ENCODE measurements at places on chromosomes 2 and 18.
A peak's percentile ranks its signal among the peaks of the same experiment; 100 is the strongest.

DNA sequence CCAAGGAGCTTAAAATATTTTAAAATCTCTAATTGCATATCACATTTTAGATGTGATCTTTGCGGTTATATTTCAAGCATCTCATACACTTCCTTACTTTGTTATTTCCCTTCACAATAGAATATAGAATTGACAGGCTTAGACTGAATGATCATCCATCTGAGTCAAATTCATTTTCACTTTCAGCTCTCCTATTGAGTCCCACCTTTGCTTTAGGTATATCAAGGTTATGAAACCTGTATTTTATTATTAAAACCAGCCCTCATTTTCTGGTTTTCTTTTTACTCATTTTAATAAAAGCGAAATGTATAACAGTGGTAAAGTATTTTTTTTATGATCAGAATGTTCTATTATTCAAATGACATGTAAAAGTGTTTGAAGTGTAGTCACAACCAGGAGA is 162.9 kb upstream of the KYNU start:
- no peak for DNase-seq

DNA sequence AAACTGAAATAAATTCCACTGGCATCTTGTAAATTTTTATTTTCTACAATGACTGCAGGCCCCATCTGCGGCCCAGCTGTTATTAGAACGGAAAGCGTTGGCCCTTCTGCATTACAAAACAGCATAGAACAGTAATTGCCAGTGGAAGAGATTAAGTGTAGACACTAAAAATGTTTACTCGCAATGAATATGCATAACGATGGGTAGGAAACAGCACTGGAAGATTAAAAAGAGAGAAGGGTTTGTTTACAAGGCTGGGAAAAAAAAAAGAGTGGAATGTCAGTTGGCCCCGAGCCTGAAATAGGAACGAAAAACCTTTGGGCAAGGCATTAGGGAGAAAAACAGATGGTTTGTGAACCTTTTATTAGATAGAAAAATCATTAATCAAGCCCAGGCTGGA is 275.9 kb upstream of the TCF4 start:
- no peak for DNase-seq

- no peak for DNase-seq
Observed at GRCh38 chr2:12404497-12404896, 312.2 kb upstream of the TRIB2 start.

GRCh38 chr2:215476424-215476823 is 40.6 kb upstream of the FN1 start:
- no peak for DNase-seq

DNA sequence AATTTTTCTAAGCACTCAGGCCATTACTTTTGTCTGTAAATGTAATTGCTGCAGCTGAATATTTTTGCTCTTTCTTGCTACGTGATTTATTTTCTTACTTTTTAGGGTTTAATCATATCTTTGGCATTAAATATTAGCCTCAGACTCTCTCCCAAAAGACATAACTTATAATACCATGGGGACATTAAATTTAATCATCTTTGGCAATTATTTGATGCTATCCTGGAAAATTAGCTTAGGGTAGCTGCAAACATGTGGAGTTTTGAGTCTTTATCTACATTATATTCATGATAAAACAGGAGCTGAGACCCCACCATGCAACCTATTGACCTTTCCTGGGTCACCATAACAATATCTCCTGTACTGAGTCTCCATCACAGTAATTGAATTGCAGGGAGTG is 59.1 kb upstream of the EDAR start:
- no peak for DNase-seq

- DNase-seq: no peak
Observed at GRCh38 chr2:139353874-139354273, 573.7 kb upstream of the NXPH2 start.

DNA sequence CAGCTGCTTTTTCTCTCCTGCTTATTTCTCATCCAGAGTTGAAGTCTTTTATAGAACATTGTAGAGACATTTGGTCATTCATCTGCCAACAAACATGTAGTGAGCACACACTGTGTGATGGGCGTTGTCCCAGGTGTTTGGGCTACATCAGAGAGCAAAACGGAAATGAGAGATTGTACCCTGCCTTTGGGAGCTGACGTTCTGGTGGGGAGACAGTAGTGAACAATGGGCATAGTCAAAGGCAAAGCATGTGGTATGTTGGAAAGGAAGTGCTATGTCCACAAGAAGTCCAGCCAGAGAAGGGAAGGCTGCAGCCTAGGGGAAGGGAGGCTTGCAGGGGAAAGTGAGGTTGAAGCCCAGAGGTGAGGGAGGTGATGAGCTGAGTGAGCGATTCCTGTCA is 78.1 kb downstream of the PIEZO2 start:
- no peak for DNase-seq

DNA sequence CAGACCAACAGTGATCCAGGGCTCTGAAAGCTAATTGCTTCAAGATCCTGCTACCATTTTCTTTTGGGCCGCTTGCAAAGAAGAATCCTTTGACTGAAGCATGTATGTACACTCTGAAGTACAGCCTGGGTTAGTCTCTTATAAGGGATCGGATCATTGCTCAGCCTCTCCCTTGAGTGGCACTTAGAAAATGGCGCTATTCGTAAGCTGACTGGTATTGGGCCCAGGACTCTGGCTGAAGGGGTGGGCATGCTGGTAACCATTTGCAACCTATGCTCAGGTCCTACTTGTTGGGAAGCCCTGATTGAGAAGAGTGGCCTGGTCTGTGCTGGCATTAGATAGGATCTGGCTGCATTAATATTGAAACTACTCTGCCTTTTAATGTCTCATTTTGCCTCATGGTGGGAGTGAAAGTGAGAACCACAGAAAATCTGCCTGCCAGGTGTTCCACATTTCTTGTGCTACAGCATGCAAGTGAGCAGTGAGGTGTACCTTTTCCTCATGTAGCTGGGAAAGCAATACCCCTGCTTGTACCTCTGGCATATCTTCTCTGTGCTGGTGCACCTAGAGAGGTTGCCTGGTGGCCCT is 661 bp upstream of the MGAT5 start:
- no peak for DNase-seq

- no peak for DNase-seq
Observed at GRCh38 chr2:62305421-62306176, 109.7 kb downstream of the B3GNT2 start.

DNA sequence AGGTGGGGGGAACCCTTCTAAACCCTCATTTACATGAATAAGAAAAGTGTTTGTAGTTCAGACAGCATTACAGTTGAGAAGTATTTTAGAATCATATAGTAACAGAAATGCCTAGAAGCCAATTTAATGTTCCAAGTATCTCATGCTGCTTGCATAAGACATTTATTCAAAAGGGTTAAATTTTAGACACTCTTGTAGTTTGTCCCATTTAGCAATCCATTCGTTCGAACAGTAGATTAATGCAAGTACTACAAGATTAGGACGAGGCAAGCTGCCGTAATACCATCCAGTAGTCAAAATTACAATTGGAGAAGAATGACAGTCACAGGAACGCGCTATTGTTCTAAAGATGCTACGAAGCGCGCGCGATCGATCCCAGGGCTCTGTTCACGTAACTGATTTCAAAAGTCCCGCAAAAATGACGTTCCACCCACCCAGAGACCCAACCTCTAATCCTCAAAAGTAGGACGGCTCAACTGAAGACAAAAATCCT is 1.2 kb downstream of the TMEM237 start:
- DNase-seq: no peak

GRCh38 chr2:226142463-226142862 is 657.2 kb downstream of the IRS1 start:
- DNase-seq: no peak

- no peak for DNase-seq
Observed at GRCh38 chr2:65231892-65232477, 4.4 kb downstream of the ACTR2 start.

- DNase-seq: no peak
Observed at GRCh38 chr18:9907867-9908266, 5.9 kb upstream of the VAPA start.

DNA sequence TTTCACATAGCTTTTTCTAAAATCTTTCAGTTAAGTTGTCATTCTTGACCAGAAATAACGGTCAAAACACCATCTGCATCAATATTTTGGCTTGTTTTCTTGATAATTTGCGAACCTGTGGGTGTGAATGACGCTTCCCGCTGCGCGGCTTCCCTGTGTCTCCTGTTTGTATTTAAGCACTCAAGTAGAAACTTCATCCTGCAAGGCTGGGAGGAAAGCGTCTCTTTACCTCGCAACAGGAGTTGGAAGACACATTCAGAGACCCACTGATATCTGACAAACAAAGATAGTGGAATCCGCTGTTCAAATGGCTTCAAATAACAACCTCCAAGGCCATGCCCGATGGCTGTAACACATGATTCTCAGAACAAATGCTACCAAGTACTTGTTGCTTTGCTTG is 704.9 kb downstream of the DCDC2C start:
- DNase-seq: no peak

DNA sequence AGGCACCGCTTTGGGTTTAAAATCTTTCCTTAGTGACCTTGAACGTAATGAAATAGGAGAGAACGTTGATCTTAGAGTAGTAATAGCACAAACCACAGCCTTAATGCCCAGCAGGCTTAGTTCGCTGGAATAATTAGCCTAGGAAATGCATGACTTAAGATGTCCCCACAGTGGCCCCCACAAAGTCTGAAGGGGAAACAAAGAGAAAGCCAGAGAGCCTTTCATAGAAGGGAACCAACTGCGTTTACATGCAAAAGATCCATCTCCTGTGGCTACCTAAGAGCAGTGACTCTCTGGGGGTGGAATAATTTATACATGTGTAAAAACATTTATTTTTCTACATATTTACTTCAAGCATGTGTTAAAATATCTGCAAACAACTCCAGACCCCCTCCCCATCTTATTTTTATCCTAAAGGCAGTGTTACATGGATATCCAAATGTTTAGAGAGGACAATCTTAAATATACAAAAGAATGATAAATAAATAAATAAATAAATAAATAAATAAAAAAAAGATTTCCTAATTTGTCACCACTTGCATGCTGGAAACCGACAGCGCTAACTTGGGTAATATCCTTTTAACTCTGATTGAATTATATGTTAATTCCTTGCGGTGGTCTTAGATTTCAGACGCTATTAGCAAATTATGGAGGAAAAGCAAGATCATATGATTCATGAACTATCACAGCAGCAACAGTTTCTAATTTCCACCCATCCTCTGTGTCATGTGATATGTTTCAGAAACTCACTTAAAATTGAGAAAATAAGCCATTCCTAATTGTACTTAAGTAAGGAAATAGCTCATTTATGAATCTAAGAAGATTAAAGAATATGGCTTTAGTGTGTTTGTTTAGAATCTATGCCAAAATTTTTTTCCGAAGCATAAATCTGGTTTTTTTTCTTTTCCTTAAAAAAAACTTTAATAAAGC is 23.4 kb upstream of the CYP1B1 start:
- no peak for DNase-seq

GRCh38 chr18:77167251-77167650 is 34.7 kb upstream of the MBP start:
- DNase-seq: no peak

GRCh38 chr18:62769216-62769615 is 53.9 kb downstream of the PHLPP1 start:
- no peak for DNase-seq

DNA sequence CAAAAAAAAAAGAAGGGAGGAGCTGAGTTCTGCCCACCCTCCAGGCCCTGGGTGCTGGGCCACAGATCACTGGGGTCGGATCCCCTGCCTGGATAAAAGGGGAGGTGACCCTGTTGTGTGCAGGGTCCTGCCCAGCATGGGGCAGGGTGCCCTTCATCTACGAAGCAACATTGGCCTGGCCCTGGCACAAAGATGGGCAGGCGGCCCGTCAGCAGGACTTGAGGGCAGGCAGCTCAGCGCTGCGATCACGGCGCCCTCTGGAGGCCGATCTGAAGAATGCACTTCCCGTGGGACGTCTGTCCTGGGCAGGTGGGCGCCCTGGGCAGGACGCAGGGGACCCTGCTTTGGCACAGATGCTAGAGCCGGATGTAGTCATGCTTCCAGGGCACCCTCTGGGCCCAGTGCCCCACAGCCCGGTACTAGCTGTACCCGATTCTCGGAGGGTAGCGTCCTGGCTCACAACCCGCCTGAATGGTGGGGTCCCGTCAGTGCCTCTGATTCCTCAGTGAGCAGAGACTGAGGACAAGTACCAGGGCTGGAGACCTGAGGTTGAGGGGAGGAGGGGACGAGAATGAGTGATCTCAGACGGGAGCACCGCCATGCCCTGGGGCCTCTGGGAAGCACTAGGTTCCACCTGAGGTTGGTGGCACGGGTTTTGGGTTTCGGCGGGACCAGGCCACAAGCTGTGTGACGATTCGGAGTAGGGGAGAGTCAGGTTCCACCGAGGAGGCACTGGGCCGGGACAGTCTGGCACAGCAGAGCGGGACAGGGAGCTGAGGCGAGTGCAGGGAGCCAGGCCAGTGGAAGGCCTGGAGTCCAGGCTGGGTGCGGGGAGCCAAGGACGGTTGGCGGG is 18.0 kb downstream of the ARID5A start:
- DNase-seq: peak; percentile 89

DNA sequence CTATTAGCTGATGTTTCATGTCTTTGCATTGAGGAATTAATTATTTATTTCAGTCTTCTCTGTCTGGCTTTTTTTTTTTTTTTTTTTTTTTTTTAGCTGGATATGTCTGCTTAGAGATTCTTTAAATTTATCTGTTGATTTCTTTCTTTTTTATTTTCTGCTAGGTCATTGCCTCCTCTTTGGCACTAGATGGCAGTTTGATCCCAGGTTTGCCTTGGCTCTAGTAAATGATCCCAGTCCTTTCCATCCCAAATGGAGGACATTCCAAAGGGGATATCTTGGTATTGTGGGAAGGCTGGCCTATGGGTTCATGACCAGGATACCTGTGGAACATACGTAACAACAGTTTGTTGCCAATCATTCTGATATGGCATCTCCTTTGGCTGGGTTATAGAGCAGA is 339.5 kb upstream of the GCFC2 start:
- DNase-seq: no peak

DNA sequence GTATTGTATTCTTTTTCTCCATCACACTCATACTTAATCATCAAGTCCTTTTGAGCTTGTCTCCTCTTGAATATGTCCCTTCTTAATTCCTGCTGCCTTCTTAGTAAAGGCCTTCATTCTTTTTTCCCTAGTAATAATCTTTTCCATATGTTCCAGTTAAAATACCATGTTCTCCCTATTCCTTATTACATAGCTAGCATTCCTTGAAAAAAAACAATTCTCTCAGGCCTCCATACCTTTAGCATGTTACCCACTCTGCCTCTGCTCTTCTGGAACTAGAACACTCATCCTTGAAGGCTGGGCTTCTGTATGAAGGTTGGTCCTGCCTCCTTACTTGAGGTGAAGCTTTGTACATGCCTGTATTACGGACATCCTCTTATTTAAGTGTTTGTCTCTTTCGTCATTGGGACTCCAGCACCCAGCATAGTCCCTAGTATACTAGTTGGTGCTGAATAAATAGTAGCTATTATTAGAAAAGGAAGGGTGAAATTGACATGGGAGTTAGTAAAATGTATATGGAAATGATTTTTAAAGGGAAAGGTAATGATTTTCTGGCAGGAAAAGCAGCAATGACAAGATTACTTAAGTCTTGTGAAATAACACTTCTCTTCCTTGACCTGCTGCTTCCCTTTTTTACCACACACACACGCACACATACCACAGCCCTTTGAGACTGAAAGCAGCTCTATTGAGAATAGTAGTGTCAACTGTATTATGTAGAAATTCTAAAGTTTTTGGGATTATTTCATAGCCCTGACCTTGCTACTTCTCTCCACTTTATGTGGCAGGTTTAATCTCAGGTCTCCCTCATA is 45.6 kb downstream of the REL start:
- DNase-seq: peak; percentile 48
